A549 treated with Mapracorat at 1 μM for 4 hours (cell line): ENCODE measurements at places on chromosomes 4 and X. TPM values are rescaled to one million over a fixed set of nuclear protein-coding genes. Genes with fewer than 3 reads are reported as not detected.

PDZD4 gene
- 2.9 to 4.3 TPM (median 3.7 TPM) in 5 replicates for total RNA-seq

ACTRT1 gene
- total RNA-seq = not detected in 5 replicates

SLITRK2 gene
- not detected in 5 replicates for total RNA-seq

TCP11X2 gene
- total RNA-seq = not detected in 5 replicates

NEUROG2 gene
- total RNA-seq = not detected in 5 replicates

RTL9 gene
- total RNA-seq = 0.09 to 0.13 TPM (median 0.11 TPM) in 5 replicates

FAM47A gene
- not detected in 5 replicates for total RNA-seq

CPE gene
- total RNA-seq = 1.5 to 2.6 TPM (median 1.7 TPM) in 5 replicates

CCDC160 gene
- not detected in 5 replicates for total RNA-seq

F9 gene
- not detected in 5 replicates for total RNA-seq

FAM156B gene
- total RNA-seq = 10.5 to 18.4 TPM (median 11.8 TPM) in 5 replicates

PCDH18 gene
- total RNA-seq = not detected in 5 replicates

HUWE1 gene
- 65.9 to 72.5 TPM (median 68.9 TPM) in 5 replicates for total RNA-seq

SPIN2A gene
- total RNA-seq = 0.08 to 0.24 TPM (median 0.19 TPM) in 5 replicates

CTAG2 gene
- not detected in 5 replicates for total RNA-seq

LNX1 gene
- total RNA-seq = 0.03 to 0.04 TPM in 2 of 5 replicates, not detected in the others

TMPRSS11F gene
- total RNA-seq = not detected in 5 replicates

ARR3 gene
- not detected in 5 replicates for total RNA-seq

IL2 gene
- not detected in 5 replicates for total RNA-seq

LRP2BP gene
- 0.08 to 0.30 TPM (median 0.13 TPM) in 5 replicates for total RNA-seq
